ENCODE measurements at places on chromosomes 4 and X.

GRCh38 chr4:81058621-81059020 lies 28.1 kb downstream of the BMP3 start:
- no peak for DNase-seq

DNA sequence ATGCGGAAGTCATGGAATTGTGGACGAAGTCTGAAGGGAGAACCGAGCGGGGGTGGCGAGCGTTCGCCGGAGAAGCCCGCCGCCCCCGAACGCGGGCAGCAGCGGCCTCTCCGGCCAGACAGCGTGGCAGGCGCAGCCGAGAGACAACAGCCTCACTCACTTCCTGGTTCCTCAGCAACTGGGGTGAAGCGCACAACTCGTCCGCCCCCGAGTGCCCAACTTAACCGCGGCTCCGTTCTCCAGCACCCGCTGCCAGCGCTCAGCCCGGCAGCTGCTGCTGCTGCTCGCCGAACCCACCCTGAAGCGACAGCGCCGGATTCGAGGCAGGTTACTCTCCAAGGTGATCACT lies 68.0 kb downstream of the NOCT start:
- peak; percentile 35 for DNase-seq

GRCh38 chrX:56762220-56762619 lies 33.2 kb downstream of the NBDY start:
- no peak for DNase-seq

DNA sequence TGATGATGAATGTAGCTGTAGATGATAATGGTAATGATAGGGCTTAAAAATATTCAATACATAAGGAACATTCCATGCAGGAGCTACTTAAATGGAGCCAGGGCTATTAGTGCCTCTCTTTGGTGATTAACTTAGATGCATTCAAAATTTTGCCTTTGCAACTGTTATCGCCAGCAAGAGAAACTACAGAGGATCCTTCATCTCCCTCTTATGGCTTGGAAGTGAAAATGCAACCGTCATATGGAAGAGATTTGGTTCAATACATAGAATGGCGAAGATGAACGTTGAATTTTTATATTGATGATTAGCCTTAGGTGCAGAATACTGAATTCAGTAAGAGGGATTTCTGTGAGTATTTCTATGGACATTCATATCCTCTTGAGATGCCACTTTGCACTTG lies 134.5 kb upstream of the NLGN4X start:
- no peak for DNase-seq

GRCh38 chr4:30525662-30526315 lies 194.4 kb upstream of the PCDH7 start:
- no peak for DNase-seq

GRCh38 chr4:99720206-99720605 lies 62.6 kb upstream of the C4orf54 start:
- DNase-seq = no peak

DNA sequence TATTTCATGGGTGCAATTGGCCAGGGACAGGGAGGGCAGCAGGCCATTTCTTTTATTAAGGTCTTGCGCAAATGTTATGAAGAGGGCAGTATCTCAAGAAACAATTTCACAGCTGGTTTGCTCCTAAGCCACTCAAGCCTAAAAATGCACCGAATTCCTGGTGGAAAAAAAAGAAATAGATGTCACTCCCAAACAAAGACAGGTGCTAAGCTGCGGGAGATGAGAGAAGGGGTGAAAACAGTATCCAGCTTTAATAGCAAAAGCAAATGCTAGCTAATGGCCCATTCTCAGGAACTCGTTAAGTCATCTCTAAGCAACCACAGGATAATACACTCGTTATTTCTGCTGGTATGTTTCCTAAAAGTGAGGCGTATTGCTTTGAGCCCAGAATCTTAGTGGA lies 116.4 kb downstream of the ARX start:
- no peak for DNase-seq

- DNase-seq = no peak
Measured at GRCh38 chr4:165364452-165365080, 14.2 kb upstream of the CPE start.

- no peak for DNase-seq
Measured at GRCh38 chr4:110959041-110959643, 336.3 kb upstream of the PITX2 start.

DNA sequence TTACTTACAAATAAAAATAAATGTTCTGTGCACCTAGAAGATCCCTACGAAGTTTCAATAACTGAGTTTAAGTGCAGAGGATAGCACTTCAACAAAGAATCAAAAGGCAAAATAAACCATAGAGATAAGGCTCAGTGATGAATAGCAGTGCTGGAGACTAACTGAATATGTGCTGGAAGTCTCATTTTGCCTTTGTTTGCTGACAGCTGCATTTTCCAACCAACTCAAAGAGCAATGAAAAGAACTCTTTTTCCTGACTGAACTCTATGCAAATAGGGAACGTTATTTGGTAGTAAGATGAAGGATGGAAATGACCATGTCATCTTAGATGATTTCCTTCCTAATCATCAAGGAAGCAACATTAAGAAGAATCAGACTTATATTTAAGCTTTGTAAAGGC lies 32.7 kb upstream of the ADH7 start:
- DNase-seq = no peak

- no peak for DNase-seq
Measured at GRCh38 chr4:56626963-56627362, 54.1 kb downstream of the HOPX start.

DNA sequence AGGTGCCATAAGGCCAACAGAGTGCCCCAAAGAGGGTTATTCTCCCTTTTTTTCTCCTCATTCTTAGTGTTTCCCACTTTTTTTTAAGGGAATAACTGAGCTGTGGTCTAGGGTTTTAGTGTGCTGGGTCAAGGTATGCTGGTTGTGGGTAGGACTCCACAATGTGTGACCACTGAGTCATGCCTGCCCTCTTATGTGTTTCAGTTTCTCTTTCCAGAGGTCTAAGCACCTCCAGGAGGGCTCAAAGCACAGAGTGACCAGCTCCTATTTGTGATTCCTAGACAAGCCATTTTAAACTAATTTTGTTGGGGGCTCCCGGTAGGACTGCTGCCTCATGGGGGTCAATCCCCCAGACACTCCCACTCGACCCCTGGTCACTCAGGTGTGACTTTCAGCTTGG lies 80.5 kb upstream of the GC start:
- no peak for DNase-seq

DNA sequence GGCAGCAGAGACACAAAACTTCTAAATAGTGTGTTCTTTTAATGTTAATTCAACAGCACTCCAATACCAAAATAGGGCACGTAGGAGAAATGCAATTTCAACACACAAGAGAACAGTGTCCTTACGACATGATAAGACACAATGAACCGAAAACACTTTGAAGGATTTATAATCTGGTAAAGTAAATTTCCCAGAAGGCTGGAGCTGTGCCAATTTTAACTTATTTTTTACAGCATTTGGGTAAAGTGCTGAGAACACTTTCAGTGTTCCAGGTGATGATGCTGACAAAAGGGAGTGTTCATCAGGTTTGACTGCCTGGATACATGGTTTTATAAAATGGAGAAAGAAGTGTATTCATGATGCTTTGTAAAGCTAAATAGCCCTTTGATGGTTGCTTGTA lies 76.5 kb downstream of the MAPK10 start:
- DNase-seq = no peak

GRCh38 chr4:42302348-42302747 lies 94.9 kb upstream of the SHISA3 start:
- DNase-seq = peak; percentile 49

- no peak for DNase-seq
Measured at GRCh38 chr4:113874480-113874879, 105.0 kb downstream of the ARSJ start.

- no peak for DNase-seq
Measured at GRCh38 chr4:2942037-2942531, 21.1 kb downstream of the NOP14 start.

GRCh38 chrX:2145692-2146367 lies 354.9 kb downstream of the DHRSX start:
- no peak for DNase-seq

- no peak for DNase-seq
Measured at GRCh38 chr4:2253160-2254084, 8.5 kb downstream of the MXD4 start.

DNA sequence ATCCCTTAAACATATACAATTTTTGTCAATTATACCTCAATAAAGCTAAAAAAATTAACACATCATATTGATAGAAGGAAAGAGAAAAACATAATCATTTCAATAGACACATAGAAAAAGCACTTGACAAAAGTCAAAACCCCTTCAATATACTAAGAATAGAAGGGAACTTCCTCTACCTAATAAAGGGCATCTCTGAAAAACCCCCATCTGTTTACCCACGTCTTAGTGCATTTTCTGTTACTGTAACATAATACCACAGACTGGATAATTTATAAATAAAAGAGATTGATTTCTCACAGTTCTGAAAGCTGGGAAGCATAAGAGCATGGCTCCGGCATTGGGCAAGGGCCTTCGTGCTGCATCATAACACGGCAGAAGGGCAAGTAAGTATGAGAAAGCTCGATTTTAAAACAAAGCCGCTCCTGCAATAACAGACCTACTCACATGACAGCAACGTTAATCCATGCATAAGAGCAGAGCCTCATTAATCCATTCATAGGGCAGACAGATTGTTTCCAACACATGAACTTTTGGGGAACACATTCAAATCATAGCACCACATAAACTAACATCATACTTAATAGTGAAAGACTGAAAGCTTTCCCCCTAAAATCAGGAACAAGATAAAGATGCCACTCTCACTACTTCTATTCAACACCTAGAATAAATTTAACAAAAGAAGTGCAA lies 15.7 kb downstream of the STEEP1 start:
- no peak for DNase-seq

GRCh38 chr4:145861336-145862318 lies 77.0 kb downstream of the ZNF827 start:
- no peak for DNase-seq

DNA sequence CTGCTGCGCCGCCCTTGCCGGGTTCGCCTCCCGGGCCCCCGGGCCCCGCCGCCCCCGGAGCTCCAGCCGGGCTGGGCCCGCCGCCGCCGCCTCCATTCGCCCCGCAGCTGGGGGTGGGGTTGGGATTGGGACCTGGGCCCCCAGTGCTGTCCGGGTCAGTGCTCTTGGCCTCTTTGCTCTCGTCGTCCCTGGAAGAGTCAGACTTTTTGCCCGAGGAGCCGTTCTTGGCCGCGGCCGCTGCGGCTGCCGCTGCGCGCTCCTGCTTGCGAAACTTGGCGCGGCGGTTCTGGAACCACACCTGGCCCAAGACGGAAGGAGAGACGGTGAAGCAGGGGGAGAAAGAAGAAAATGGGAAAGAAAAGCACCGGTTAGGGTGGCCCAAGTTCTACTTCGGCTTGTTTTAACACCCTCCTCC lies 2.5 kb downstream of the PHOX2B start:
- no peak for DNase-seq

GRCh38 chrX:10986616-10987015 lies 124.5 kb upstream of the HCCS start:
- no peak for DNase-seq

DNA sequence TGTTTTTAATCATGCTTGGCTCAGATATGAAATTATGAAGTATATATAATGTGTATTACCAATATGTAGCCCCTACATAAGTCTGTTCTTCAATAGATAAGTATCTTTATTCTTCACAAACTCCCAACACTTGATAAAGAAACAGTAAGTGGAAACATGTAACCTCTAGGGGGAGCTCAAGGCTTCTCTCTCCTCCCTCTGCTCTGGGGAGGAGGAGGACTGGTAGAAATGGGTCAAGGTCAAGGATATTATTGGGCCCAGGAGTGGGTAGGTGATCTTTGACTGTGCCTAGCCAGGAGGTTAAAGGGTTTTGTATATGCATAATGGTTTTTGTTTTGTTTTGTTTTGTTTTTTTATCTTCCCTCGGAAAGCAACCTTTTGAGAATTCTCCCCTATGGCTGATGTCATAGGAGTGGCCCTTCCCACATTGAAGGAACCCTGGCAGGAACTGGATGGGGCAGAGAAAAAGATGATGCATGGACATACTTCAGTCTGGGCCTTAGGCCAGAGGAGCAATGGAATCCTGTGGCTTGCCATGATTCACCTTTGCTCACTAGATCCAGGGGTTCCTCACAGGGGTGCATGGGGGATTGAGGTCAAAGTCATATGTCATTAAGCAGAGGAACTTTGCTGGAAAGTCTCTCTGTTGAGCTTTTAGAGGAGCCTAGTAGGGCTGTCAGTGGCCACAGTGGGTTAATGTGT lies 460.3 kb downstream of the MID1IP1 start:
- peak; percentile 41 for DNase-seq

- no peak for DNase-seq
Measured at GRCh38 chr4:92231511-92231910, 72.3 kb upstream of the GRID2 start.

- no peak for DNase-seq
Measured at GRCh38 chr4:145756244-145756643, 76.3 kb downstream of the C4orf51 start.

DNA sequence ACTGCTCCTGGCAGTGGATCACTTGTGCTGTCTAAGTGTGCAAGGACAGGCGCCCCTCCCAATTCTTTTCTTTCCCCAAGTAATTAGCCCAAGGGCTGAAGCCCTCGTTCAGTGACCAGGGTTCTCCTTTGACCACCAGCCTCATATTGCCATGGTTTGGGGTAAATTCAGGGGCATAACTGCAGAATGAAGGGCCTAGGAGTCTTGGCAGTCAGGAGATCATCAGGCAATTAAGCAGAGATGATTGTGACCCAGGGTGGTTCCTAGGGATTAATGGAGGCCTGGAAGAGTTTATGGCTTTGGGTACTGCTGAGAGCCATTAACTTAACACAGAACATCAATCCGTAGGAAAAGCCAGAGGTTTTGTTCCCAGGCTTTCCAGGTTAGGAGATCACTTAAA lies 170.7 kb downstream of the PTTG2 start:
- DNase-seq = no peak

GRCh38 chrX:23598575-23598974 lies 68.7 kb upstream of the PRDX4 start:
- no peak for DNase-seq

- DNase-seq = no peak
Measured at GRCh38 chr4:72338060-72338459, 231.0 kb downstream of the ADAMTS3 start.

DNA sequence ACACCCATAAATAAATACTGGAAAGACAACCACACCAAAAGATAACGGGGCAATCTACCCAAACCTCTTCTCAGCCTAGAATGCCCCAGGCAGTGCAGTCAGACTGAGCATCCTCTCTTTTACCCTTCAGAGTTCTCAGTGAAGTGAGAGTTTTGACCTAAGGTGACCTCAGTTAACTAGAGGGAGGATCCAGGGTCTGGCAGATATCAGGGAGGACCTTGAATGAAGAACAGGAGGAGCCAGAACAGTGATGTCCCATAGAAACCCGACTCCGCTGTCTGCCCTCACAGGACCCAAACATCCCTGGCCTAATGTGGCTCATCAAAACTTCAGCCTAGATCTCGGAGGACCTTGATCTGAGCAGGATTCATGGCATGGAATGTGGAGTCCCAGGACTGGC lies at the start of gene MAGEB3:
MAGEB3 (plus strand) TSS at position 263 of the 400 bp plus-strand sequence. CDS start 5,268 bp downstream, outside the sequence.
- DNase-seq = no peak

DNA sequence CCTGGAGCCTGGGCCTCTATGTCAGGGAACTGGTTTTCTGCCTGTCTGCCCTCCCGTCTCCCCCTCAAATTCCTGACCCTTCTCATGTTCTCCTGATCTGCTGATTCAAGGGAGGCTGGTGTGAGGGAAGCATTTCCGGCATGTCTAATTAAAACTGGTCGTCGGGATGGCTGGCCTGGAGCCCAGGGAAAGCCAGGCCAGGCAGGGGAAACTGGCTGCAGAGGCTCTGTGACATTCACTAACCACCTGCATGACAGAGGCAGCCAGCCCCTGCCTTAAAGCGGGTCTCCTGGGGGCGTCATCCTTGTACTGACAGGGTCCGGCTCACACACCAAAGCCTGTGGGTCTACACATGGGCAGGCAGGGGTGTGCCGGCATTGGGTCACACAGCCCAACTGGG lies 35.2 kb downstream of the ABLIM2 start:
- no peak for DNase-seq

Measured in HEK293T (cell line).